ENCODE measurements at places on chromosomes 6 and 20. TPM values are rescaled to one million over a fixed set of nuclear protein-coding genes. Genes with fewer than 3 reads are reported as not detected.

EYA2 gene
- 2.6 TPM for total RNA-seq

THEMIS gene
- total RNA-seq = 0.56 TPM

GCM1 gene
- total RNA-seq = not detected

KIF3B gene
- 10.7 TPM for total RNA-seq

PSORS1C1 gene
- total RNA-seq = 0.33 TPM

TTI1 gene
- total RNA-seq = 10.8 TPM

SLC22A7 gene
- total RNA-seq = not detected

LTB gene
- not detected for total RNA-seq

QKI gene
- total RNA-seq = 366 TPM

RMND1 gene
- 8.5 TPM for total RNA-seq

ZSCAN9 gene
- 5.8 TPM for total RNA-seq

COL9A1 gene
- 18.7 TPM for total RNA-seq

SNRPB2 gene
- total RNA-seq = 25.3 TPM

EFCAB8 gene
- total RNA-seq = not detected

SAPCD1 gene
- total RNA-seq = not detected

FAM162B gene
- 4.8 TPM for total RNA-seq

COL12A1 gene
- 28.6 TPM for total RNA-seq

BMP2 gene
- 6.9 TPM for total RNA-seq

CTAGE9 gene
- total RNA-seq = not detected

PLTP gene
- total RNA-seq = 53.6 TPM

TMEM200A gene
- total RNA-seq = 0.63 TPM

NAPB gene
- 5.1 TPM for total RNA-seq

C6orf15 gene
- not detected for total RNA-seq

LKAAEAR1 gene
- total RNA-seq = not detected

MYH7B gene
- 34.9 TPM for total RNA-seq

ALDH8A1 gene
- total RNA-seq = 0.35 TPM

CRISP3 gene
- total RNA-seq = not detected

VPS16 gene
- 16.4 TPM for total RNA-seq

FAM83C gene
- not detected for total RNA-seq

NR2E1 gene
- not detected for total RNA-seq

MUC21 gene
- not detected for total RNA-seq

GJA10 gene
- total RNA-seq = not detected

MCHR2 gene
- not detected for total RNA-seq

Data from right atrium auricular region (tissue), 2 donors.